Right cardiac atrium (tissue), 5 donors: ENCODE measurements at places on chromosomes 3 and 15. TPM values are rescaled to one million over a fixed set of nuclear protein-coding genes. Genes with fewer than 3 reads are reported as not detected.

PLSCR2 gene
- not detected for total RNA-seq

FETUB gene
- total RNA-seq = not detected

PLSCR4 gene
- total RNA-seq = 30.1 TPM

DNA sequence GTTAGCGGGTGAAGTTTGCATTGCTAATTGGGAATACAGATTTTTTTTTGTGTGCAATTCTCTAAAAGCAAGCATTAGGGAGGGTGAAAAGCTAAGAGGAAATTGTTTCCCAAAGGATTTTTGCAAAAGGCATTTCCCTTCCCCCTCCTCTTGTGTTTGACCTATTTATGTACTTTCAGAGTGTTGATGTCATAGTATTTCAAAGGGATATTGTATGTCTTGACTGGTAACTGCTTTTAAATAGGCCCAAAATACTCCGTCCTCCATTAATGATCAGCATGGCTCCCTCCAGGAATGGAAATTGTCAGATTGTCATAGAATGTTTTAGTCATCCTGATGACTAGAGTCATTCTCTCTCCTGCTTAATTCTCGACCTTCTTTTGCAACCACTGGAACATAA lies 32.4 kb downstream of the TRIM71 start:
- no peak for DNase-seq

DNA sequence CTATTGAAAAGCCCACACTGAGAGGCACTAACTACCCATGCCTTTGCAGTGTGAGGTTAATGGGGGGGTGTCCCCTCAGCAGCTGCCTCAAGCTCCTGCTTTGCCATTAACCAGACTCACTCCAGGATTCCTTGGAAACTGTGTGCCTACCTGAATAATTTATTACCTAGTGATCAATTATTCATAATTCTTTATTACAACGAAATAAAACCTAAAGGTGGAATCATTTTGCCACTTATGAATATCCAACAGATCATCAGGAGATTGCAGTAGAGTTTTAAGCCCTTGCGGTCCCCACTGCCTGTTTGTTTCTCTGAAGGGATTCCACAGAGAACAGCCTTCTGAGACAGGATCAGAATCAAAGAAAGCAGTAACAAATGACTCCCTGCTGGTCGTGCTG lies 23.3 kb downstream of the NEK11 start:
- DNase-seq = no peak

- no peak for DNase-seq
Observed at GRCh38 chr15:70195171-70195570, 97.5 kb upstream of the TLE3 start.
